ENCODE measurements at places on chromosomes 5 and 9.

GRCh38 chr5:5678909-5679308 is 256.4 kb downstream of the ICE1 start:
- DNase-seq: no peak

GRCh38 chr9:77291714-77292113 is 114.4 kb downstream of the VPS13A start:
- no peak for DNase-seq

DNA sequence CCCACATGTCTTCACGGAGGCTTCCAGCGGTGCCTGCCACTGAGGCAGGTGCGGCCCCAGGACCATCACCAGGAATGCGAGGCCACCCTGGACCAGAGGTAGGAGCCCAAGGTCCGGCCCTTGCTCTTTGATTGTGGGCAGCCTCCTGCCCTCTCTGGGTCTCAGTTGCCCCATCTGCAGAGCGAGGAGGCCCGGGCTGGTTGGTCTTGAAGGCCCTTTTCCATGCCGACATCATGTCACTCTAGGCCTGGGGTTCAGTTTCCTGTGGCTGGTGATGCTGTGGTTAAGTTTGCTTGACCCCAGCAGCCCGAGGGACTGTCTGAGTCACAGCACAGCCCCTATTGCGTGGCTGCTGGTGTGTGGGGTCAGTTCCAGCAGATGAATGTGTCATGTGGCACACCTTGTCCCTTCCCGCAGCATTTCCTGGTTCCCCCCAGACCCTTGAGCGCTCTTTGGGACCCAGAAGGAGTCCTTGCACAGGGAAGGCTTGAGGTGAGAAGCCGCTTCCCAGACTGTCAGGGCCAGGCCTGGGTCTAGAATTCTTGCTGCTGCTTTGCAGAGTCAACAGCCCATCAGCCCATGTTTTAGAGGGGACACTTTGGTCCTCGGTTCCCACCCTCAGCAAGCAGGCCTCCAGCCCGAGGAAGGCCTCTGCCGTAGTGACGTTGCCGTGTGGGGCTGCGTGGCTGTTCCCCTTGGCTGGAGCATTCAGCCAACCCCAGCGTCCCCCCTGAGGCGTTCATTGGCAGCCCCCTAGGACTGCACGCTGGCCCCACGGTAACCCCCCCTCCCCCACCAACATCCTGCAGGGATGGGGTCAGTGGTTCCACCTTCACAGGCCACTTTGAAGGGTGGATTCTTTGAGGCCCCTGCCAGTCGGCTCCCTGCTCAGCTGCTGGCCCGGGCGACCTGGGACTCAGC is 31.0 kb upstream of the HMCN2 start:
- no peak for DNase-seq

DNA sequence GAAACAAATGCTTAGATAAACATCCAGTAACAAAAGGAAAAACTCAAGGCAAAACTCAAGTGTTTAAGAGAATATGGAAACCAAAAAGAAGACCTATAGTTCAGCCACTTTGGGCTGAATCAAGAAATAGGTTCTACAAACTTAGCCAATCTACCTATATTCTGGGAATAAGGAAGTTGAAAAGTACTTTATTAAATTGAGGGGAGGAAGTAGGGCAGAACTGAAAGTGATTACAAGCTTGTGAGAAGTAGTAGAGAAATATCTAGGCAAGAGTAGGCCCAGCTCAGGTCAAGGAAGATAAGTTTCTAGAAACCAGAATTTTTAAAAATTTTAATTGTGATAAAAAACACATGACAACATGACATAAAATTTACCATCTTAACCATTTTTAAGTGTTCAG is 384.8 kb upstream of the PCSK5 start:
- no peak for DNase-seq

DNA sequence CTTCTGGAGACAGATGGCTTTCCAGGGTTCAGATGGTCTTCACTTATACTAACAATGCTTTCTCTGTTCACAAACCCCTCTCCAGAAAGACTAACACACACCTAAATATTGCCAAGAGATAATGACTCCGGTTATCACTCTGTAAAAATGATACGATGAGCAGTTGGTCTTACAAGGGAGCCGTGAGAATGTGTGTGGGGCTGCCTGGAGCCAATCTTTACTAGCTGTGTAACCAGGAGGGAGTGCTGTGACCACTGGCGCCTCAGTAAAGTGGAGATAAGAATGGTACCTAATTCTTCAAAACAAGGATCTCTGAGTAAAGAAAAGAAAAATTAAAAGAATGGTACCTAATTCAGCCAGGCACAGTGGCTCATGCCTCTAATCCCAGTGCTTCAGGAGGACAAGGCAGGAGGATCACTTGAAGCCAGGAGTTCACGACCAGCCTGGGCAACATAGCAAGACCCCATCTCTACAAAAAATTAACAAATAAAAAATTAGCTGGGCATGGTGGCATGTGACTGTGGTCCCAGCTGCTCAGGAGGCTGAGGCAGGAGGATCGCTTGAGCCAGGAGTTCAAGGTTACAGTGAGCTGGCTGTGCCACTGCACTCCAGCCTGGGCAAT is 39.9 kb upstream of the IL17B start:
- no peak for DNase-seq

DNA sequence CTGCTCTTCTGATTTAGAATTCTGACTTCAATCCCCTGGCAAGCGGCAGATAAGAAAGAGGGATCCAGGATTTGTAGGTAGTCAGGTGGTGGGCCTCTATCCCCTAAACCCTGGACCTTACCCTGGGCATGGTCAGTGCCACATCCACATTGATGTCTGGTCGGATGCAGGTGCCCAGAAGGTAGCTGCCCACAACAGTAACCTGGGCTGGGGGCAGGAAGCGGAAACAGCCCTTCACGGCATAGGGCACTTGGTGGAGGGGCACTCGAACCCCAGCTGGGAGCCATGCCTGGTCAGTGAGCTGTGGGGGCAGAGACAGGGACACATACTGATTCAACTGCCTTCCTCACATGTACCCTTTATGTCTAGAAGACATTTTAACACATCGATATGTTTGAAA is 3.8 kb downstream of the NOL6 start:
- no peak for DNase-seq

GRCh38 chr5:91175708-91176107 is 207.4 kb downstream of the ARRDC3 start:
- DNase-seq: no peak

- no peak for DNase-seq
These were observed 64.0 kb downstream of the OTULIN start for GRCh38 chr5:14728459-14728938.
